CD4-positive, alpha-beta T cell treated with Interleukin-4 for 4 hours (primary cell): ENCODE measurements at places on chromosomes 2 and 18.

- no peak for DNase-seq
Observed at GRCh38 chr2:24394998-24395397, 34.7 kb upstream of the ITSN2 start.

DNA sequence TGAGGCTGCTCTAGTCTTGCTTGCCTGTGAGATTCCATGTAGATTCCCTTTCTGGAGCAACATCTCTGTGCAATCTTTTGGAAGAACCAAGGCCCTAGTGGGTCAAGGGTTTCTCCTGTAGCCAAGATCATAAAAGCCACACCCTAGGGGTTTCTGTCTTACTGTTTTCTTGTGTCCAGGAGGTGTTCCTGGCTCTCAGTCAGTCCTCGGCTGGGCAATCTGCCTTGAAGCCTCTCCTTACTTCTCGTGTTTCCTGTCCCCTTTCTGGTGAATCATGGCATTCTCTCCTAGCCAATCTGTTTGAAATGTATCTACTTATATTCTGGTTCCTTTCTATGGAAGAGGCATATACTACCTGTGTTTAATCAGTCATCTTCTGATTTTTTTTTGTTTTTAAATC lies 484.8 kb upstream of the UBE2E3 start:
- DNase-seq = no peak

DNA sequence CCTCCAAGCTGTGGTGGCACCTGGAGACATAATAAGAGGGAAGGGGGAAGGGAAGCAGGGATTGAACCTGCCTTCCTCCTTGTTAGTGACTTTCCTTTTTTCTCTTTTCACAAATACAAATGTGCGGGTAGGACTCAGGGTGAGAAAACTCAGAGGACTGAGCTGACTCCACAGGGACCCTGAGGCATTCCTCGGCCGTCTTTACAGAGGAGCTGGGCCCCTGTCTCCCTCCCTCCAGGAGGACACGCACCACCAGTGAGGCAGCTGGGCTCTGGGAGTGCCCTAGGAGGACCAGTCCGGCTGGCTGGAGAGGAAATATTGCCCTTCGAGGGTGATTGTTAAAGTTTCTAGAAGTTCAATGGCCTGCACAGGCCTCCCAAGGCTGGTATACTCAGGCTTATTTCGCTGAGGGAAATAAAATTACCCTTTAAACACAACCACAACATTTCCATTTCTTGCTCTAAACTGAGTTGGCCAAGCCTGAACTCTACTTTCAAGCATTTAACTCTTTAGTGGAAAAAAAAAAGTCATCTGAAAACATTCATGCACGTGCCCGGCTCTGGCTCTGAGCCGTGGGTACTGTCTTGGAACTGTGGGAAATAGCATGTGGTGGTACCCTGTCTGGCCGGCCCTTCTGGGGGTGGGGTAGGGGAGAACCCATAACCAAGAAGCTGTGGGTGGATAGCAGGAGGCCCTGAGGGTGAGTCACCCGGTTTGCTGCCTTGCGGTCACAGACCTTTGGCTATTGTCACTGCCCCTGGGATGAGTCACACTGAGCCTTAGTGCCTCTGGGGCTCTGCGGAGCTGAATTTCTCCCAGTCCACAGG lies 116.0 kb downstream of the COPS8 start:
- DNase-seq = no peak

DNA sequence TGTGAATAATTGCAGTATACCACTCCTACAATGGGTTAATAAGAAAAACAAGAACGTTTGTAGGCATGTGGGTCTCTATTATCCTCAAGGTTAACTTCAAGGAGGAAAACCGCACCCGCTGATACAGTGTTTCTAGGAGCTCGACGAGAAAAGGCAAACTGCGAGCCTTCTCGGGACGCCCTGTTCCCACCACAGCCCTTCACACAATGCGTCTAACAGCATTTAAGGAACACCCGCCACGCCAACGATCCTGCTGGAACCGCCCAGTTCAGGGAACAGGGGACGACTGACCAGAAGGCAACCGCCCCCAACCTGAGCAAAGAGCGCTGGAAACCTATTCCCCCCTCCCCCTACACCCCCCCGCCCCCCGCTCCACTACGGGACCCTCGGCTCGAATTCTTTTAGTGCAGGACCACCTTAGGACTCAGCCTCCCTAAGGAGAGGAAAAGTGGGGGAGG lies 710 bp upstream of the TMSB10 start:
- peak; percentile 24 for DNase-seq

GRCh38 chr2:224086226-224086914 lies 47.3 kb upstream of the SERPINE2 start:
- no peak for DNase-seq
